Inflammatory macrophage (primary cell): ENCODE measurements at places on chromosomes 6 and 20.

DNA sequence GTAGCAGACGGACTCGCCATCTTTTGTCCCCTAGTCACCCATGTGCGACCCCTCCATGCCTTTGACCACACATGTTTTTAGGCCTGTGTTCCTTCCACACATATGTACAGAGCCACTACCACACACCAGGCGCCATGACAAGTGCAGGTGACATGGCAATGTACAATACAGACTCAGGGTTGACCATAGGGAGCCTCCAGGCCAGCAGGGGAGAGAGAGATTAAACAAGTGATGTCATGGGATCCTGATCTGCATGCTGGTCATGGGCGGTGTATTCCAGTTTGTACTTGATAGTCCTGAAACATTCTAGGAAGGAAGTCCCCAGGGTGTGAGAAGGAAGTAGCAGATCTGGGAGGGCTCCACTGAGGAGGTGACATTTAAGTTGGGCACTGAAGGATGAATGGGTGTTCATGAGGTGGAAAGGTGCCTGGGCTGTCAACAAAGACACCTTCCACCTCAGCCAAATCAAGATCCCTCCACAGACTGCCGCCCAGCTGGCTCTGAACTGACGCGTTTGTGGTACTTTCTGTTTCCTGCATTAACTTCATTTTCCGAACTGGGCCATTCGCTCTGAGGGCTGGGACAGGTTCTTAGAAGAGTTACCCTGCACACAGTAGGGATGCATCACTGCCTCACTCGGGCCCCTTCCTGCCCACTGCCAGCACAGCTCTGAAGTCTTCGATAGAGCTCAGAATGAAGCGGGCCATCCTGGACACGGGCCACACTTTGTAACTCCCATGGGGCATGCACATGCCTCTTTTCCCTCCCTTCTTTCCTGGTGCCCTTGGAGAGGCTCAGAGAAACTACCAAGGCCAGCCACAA lies 94.0 kb downstream of the NOL4L start:
- DNase-seq: no peak

DNA sequence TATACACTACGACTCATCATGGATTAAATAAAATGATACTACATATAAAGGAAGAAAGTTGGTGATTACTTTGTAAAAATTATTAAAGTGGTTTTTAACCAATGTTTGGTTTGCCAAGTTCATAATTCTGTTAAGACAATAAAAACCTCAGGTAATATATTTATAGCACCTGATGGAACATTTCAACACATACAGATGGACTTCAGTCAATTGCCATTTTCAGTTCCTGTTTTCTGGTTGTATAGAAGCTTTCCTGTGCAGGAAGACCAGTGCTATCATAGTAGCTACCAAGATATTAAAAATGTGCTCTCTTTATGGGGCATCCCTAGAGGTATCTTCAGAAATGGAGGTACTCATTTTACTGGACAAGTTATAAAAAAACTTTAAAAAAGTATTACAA lies 1686.4 kb downstream of the GRIK2 start:
- DNase-seq: no peak

- no peak for DNase-seq
Measured at GRCh38 chr6:7522873-7523272, 18.6 kb upstream of the DSP start.

- DNase-seq: peak; percentile 76
Measured at GRCh38 chr6:138765896-138766655, 7.5 kb upstream of the CCDC28A start.

GRCh38 chr6:397604-398003 lies 6.1 kb downstream of the IRF4 start:
- no peak for DNase-seq

DNA sequence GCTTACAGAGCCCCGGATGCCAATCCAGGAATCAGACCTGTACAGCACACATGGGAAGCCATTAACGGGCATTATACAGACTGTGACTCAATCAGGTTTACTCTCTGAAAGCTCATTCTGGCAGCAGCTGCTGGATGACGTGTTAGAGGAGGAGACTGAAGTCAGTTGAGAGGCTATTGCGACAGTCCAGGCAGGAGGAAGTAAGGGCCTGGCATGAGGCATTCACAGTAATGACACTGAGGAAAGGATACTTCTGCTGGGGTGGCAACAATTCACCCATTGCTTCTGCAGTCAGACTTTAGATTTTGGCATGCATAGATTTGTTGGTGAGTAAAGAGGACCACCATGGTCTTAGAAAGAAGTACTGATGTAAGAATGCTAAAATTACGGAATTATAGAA lies 151.0 kb upstream of the HEY2 start:
- peak; percentile 90 for DNase-seq

- no peak for DNase-seq
Measured at GRCh38 chr6:2734488-2735166, 16.1 kb downstream of the MYLK4 start.

GRCh38 chr6:106273087-106273486 lies 52.5 kb downstream of the ATG5 start:
- DNase-seq: no peak

- DNase-seq: no peak
Measured at GRCh38 chr6:25292384-25292783, 13.2 kb downstream of the CARMIL1 start.

- DNase-seq: no peak
Measured at GRCh38 chr6:35267446-35267845, 7.9 kb downstream of the ZNF76 start.

GRCh38 chr6:98695091-98695801 lies 139.1 kb upstream of the POU3F2 start:
- DNase-seq: no peak

- no peak for DNase-seq
Measured at GRCh38 chr6:56624728-56625069, 18.0 kb downstream of the DST start.

- DNase-seq: no peak
Measured at GRCh38 chr6:133169901-133170300, 71.3 kb upstream of the EYA4 start.

DNA sequence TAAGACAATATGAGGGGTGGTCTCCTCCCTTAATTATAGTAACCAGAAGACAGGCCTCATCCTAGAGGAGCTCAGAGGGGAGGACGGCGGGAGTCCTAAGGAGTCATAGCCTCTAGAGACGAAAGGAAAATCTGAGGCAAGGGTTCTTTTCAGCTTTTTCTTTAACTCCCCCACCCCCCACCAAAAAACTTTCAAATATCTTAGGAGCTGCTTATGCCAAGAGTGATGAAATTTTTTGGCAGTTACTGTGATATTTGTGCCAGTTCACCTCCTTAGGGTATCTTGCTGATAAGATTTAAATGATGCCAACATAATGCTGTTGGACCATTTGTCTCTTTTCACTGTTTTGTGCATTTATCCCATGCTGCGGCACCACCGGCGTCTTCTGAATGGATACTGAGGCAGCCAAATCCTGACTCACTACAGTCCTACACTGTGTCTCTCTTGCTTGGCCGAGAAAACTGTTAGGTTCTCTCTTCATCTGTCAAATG lies 44.5 kb upstream of the DSE start:
- DNase-seq: no peak

- no peak for DNase-seq
Measured at GRCh38 chr6:41584205-41584604, 38.0 kb downstream of the FOXP4 start.
